ENCODE measurements at places on chromosomes 2 and 18. TPM values are rescaled to one million over a fixed set of nuclear protein-coding genes. Genes with fewer than 3 reads are reported as not detected.
A peak's percentile ranks its signal among the peaks of the same experiment; 100 is the strongest.

The SERPINB4 gene
- polyA plus RNA-seq, result not detected

The FNDC4 gene
- 18.2 TPM for polyA plus RNA-seq

The AQP12B gene
- not detected for polyA plus RNA-seq

The DCDC2C gene
- polyA plus RNA-seq, result not detected

The UGT1A3 gene
- not detected for polyA plus RNA-seq

The IL36G gene
- polyA plus RNA-seq, result not detected

- DNase-seq, result no peak
Observed at GRCh38 chr2:151103551-151103950, 158.1 kb downstream of the RBM43 start.

DNA sequence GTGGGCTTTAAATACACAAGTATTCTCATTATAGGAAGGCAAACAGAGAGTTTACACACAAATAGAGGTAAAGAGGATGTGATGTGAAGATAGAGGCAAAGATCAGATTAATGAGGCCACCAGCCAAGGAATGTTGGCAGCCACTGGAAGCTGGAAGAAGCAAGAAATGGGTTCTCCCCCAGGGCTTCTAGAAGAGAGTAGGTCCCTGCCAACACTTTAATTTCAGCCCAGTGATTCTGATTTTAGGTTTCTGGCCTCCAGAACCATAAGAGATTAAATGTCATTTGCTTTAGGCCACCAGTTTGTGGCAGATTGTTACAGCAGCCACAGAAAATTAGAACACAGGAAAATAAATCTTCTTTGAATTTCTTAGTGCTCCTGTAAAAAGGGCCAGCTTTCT lies 916.7 kb downstream of the CPS1 start:
- DNase-seq, result no peak

- no peak for DNase-seq
Observed at GRCh38 chr2:21730141-21730540, 606.4 kb downstream of the TDRD15 start.

DNA sequence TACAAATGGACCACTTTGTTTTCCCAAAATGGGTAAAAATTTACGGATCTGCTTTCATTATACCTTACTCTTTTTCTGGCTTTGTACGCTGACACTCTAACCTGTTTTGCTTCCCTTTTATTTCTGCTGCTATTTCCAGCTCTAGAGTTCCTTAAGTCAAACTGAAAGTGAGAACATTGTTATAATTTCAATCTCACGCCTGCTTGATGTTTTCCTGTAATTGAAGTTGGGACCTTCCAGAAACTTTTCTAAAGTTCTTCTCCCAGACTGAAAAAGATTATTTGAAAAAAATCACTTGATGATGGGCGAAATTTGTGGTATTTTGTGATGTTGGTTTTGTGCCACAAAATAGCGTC lies 1.8 kb downstream of the GLS start:
- no peak for DNase-seq

DNA sequence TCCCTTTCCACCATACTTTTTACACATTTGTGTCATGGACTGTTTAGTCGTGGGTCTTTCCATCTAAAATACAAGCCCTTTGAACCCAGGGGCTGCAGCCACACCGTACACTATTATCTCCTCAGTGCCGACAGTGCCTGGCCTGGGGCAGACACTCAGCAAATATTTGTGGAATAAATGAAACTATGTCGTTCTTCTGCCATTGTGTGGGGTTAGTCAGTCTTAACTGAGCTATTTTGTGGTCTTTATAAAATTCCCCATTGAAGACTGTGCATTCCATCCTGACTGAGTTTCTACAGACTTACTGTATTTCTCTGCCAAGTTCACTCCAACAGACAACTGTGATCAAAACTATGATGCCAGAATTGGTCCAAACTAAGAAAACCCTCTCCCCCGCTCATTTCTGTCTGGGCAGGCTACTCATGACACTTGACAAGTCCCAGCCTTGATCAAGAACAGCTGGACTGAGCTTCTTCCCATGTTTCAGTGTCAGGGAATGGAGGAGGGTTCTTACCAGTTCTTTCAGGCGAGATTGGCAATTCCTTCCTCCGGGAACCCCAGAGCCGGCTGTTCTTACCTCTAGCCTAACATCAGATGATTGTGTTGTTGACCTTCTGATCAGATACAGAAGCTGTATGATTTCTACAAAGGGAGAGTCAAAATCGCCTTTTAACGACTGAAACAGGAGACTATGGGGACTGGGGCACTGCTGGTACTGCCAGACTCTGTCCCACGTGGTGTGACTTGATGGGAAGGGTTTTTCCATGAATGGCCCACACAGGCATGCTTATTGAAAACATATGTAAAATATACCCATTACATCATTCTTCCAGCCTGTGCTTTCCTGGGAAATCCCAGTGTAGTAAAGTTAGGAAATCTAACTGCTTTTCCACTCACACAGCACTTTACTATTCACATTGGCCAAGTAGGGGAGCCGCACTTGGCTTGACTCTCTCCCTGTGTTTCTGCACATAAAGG lies 77.4 kb upstream of the NPAS2 start:
- DNase-seq, result peak; percentile 98

DNA sequence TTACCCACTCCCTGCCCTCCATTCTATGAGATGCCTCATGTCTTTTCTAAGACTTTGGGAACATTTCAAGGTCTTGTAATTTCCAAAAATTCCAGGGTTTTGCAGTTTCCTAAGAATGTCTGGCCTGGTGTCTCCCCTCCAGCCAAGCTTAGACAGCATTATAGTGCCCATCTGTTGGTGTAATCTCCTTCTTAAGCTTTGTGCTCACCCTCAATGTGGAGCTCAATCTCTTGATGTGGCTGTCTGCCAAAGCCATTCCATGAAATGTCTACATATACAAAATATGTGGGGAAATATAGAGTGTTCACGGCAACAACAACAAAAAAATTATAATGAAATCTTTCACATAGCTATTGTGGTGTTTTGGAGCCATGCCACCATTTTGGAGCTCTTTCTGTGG lies 558.4 kb downstream of the PIK3C3 start:
- DNase-seq, result no peak

GRCh38 chr2:205681401-205682238 lies 681 bp upstream of the NRP2 start:
- DNase-seq, result peak; percentile 49

GRCh38 chr2:3127710-3128109 lies 249.9 kb downstream of the EIPR1 start:
- DNase-seq, result no peak

- no peak for DNase-seq
Observed at GRCh38 chr2:85597241-85597640, 1.7 kb downstream of the RNF181 start.

- no peak for DNase-seq
Observed at GRCh38 chr2:239337877-239338484, 62.8 kb downstream of the HDAC4 start.

DNA sequence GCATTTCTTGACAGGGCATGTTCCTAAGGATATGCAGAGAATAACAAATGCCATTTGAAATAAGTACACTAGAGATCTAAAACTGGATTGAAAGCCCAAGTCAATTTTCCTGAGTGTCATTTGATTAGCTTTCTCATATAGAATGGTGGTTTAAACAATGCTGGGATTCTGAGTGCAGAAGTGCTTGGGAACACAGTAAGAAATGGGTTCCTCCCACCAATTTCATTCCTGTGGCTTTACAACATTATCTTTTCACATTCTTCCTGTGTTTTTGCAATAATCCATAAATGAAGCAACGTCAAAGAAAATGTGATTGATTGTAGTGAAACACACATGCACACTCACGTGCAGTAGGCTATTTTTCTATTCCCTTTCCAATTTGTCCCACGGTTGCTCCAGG lies 1858.4 kb upstream of the PIK3C3 start:
- no peak for DNase-seq

- DNase-seq, result no peak
Observed at GRCh38 chr2:202121532-202122162, 48.6 kb downstream of the KIAA2012 start.

GRCh38 chr2:167181134-167181533 lies 292.9 kb downstream of the XIRP2 start:
- DNase-seq, result peak; percentile 87

All from GM23248 (cell line).